ENCODE measurements at places on chromosomes 2 and 18. TPM values are rescaled to one million over a fixed set of nuclear protein-coding genes. Genes with fewer than 3 reads are reported as not detected.

Gene KLHL30
- not detected for total RNA-seq

Gene CPO
- total RNA-seq, result not detected

Gene PNO1
- 42.0 TPM for total RNA-seq

Gene KCNJ3
- total RNA-seq, result not detected

Gene HAAO
- total RNA-seq, result 0.35 TPM

Gene GPR39
- total RNA-seq, result not detected

Gene YPEL5
- 38.3 TPM for total RNA-seq

Gene CNTNAP5
- not detected for total RNA-seq

Gene RAD51AP2
- not detected for total RNA-seq

Gene DBI
- total RNA-seq, result 166 TPM
